GDM1 (cell line): ENCODE measurements at places on chromosomes 3 and 15.

DNA sequence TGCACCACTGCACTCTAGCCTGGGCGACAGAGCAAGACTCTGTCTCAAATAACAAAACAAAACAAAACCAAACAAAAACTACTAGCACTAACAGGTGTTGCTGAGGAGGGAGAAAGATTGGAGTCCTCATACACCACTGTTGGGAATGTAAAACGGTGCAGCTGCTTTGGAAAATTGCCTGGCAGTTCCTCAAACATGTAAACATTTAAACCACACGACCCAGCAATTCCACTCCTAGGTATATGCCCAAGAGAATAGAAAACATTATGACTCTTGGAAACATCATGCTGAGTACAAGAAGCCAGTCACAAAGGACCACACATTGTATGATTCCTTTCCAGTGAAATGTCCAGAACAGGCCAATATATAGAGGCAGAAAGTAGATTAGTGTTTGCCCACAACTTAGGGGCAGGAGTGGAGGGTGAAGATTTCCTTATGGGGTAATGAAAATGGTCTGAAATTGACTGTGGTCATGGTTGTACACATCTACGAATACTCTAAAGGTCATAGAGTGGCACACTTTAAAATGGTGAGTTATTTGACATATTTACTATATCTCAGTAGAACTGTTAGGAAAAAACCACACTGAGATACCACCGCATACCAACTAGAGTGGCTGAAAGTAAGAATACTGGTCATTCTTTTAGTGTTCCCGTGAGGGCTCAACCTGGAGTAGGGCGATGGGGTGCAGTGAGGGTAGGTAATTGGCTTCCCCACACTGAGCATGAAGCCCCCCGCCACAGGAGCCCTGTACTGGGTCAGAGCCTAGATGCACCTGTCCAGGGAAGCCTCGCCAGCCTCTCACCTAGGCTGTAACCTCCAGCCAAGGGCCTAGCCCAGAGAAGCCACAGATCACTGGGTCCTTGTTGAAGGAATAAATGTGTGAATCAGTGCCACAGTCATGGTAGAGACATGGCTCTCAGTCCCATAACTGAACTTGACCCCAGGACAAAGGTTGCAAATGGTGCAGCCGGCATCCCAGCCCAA is 131.1 kb downstream of the NUP210 start:
- DNase-seq, result no peak

DNA sequence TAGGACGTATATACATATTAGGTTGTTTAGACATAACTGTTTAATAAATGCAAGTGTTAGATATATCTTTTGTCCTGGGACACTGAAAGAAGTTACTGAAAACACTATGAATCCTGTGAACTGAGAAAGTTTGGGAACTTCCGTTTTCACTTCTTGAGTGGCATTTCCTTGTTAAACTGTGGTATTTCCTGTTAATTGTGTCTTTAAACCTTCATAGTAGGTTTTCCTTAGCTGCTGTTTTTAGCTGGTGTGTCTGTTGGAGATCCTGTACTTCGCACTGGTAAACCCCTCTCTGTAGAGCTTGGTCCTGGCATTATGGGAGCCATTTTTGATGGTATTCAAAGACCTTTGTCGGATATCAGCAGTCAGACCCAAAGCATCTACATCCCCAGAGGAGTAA is 37.1 kb downstream of the ATP6V1A start:
- DNase-seq, result no peak

DNA sequence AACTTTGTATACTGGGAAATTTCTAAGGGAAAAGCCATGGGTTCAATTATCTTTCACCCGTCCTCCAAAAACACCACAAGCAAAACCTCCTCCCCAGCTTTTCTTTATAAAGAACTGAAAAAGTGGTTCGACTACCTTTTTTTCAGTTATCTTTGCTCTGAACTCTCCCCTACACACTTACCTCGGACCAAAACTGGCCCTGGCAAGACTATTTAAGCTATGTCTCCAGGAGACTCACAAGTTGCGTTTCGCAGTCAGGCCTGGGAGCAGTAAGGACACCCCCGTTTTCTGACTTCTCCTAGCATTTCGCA is 645 bp downstream of the COPS2 start:
- no peak for DNase-seq

DNA sequence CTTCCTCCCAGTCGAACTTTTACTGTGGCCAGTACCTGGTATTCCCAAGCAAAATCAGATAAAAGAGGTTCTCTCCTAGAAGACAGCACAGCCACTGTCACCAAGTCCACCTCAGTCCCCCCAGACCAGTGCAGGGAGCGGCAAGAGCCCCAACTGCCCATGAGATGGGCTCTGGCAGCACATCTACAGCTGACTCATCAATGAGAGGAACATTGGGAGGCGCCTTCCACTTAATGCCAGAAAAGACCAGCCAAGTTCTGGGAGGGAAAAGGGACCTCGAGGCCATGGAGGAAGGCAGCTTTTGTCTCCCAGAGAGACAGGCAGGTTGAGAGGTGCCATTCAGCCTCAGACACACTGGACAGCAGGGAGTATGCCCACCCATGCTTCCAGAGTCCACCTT is 28.2 kb downstream of the POC1A start:
- no peak for DNase-seq

DNA sequence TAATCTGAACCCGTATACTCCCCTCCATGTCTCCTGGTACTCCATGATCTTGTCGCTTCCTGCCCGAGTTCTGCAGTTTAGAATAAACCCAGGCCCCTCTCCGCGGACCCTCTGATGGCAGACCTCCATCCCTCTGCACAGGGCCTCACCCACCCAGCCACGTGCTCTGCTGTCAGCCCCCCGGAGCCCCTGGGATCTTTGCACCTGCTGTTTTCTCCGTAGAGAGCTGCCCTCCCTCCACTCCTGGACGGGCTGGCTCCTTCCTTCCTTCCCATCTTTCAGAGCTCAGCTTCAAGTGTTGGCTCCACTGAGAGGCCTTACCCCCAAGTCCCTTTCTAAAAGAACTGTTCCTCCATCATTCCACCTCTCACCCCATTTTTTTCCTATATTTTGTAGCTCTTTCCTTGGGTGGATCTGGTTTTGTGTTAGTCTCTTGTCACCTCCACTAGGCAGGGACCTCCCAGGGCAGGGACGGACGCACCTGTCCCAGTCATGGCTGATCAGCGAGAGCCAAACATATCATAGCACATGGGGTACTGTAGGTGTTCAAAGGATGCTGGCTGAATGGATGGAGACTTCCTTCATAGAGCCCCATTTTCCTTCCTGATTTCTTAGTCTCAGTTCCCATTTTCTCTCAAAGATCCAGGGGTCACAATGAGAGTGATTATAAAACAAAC is 106.6 kb downstream of the VGLL4 start:
- DNase-seq, result no peak

GRCh38 chr3:10177737-10178136 is 13.0 kb downstream of the IRAK2 start:
- DNase-seq, result no peak

GRCh38 chr3:101383656-101384055 is 63.3 kb upstream of the IMPG2 start:
- DNase-seq, result no peak

DNA sequence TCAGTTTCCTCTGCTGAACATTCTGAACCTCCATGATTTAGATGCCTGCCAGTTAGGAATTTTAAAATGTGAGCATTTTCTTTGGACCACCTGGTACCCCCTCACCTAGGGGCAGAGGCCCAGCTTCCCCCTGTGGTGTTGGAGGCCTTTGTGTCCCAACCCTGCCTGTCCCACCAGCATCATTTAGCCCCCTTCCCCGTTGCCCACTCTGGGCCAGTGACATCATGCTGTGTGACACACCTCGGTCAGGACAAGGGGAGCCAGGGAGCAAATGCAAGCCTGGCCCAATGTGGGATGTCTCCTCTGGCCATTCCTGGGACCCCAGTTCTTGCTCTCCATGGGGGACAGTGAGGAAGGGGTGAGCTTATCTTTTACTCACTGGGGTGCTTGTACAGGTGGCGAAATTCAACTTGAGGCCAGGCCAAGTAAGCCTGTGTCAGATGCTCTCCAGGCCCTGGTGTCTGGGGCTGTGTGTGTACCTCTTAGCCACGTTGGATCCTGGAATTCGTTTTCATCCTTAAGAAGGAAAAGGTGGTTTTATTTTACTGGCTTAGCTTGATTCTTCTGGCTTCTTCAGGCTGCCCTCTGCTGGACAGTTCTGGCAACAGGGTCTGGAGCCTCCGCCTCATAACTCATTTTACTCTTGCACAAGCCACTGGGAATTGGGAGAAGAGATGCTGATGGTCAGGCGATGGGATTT is 49.7 kb upstream of the MYZAP start:
- no peak for DNase-seq

- DNase-seq, result no peak
Measured at GRCh38 chr3:68363796-68364195, 568.6 kb downstream of the TAFA4 start.

DNA sequence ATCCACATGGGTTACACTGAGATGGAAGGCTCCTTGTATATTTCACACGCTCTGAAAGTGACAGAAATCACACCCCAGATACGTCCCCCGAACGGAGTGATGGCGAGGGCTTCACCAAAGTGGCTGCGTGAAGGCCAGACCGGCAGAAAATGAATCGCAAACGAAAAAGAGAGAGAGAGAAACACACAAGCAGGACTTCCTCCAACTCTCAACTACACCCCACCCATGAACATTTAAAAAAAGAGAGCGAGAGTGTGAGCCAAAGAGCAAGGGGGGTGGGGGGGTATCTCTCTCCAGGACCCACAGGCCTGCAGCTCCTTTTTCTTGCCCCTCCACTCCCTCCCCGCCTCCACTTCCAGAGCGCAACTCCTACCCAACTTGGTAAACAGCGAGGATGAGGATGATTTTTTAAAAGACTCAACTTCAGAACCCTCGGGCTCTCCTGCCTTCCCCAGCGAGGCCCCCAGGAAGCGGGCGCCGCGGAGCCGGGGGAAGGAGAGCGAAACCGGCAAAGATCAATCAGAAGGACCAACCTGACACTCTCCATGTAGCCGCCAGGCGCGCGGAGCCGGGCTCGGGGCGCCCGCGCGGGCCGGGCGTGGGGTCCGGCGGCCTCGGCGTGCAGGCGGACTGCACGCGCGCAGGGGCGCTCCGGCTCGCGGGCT is 519.1 kb downstream of the FOXP1 start:
- no peak for DNase-seq

DNA sequence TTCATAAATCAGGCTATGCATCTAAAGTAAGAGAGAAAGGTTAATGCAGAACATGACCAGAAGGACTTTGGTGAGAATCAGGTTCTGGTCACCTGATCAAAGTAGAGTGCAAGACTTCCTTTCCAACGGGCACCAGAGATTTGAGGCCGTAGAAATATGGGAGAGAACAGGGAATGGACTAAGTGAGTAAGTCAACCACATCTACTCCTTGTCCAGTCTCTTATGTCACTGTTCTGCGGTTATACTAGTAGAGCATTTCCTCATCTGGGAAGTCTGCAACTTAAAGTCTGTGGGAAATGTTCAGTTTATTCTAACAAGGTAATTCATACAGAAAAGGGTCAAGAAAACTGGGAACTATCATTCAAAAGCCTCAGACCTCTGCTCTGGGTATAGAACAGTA is 232.8 kb downstream of the CPNE4 start:
- no peak for DNase-seq

GRCh38 chr3:49327485-49327884 is 12.4 kb downstream of the USP4 start:
- DNase-seq, result no peak

DNA sequence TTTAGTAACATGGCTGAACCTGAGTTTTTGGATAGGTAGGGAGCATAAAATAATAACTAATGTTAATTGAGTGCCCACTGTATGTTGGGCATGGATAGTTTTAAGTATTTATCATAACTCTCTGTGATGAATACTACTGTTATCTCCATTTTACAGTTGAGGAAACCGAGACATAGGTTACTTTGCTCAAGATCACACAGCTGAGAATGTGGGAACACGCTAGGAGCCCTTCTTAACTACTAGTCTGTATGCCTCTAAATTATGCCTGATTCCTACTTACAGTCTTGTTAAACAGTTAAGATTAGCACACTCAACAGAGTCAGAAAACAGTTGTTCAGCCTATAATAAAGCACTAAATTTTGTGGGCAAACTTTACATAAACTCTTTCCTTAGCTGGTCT is 2.0 kb upstream of the SIAH2 start:
- no peak for DNase-seq

DNA sequence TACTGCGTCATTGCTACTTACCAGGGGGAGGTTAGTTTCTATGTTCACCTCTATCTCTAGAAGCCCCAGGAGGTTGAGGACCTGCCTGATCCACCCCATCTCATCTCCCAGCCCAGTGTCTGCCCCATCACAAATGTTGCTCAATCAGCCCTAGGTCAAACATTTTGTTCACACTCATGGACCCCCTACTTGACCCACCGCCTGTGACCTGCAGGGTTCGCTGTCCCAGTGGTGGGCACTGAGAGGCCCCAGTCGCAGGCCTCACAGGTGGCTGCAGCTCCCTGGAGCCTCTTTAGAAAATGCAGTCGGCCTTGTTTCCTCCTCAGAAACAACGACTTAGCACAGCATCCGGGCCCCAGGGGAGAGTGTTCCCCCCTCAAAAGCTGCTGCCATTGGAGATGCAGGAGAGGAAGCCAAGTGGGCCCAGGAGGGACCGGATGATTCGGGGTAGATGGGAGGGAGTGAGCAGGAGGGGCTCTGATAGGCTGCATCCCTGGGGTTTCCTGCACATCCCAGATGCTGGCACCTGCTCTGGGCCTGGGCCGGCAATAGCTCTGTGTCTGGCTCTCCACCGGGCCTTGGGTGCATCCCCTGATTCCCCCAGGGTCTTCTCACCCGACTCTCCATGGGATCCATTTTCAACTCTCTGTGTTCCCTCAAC is 18.4 kb upstream of the INSYN1 start:
- DNase-seq, result no peak

GRCh38 chr3:3708769-3709115 is 90.5 kb upstream of the LRRN1 start:
- no peak for DNase-seq

DNA sequence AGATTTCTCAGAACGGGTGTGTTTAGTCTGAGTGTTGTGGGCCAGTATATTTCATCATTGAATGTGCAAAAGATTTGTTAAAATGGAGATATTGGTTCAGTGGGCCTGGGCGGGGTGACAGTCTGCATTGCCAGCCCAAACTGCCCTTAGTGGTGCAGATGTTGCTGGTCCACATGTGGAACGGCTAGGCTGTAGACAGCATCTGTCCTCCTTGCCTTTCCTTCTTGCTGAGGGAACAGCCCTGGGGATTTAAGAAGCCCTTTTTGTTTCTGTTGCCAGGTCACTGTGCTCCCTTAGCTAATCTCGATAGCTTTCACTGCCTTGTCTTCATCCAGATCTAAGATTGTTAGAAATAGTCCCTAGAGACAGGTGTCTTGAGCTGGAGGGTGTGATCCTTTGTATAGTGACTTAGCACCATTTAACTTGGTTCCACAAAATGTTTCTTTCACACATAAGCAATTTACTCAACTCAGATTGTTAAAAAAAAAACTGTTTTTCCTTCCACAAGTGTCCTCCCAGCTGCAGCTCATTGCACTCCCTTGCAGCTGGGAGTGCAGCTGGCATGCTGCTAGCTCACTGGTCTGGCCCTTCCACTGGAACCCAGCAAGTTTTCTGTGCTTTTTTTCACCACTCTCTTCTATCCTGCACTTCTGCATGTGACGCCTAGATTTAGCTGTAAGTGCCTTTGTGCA is 37.5 kb downstream of the GAP43 start:
- no peak for DNase-seq
